GM13977 (cell line): ENCODE measurements at places on chromosomes 7 and 10.
A peak's percentile ranks its signal among the peaks of the same experiment; 100 is the strongest.

DNA sequence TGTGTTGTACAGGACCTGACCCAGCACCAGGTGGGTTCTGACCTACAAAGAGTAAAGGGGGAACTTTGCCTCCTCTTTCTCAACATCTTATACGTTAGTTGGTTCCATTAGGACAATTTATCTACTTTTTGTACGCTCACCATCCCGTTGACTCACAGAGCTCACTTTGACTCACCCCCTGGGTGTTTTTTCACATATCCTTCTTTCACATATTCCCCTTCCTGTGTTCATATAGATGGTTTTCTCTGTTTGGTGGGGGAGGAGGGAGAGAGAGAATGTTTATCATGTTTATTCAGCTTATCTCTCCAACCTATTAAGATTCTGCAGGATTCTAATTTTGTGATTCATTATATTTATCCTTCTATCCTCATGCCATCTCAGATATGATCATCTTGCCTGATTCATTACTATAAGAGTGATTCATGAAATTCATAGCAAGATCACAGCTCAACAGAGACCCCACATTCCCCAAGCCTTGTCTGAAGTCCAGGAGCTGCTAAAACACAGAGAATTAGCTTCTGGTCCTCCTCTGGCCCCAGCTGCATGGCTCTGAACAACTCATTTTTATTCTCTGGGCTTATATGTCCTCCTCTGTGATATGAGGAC is 37.2 kb downstream of the PRSS2 start:
- DNase-seq: no peak

DNA sequence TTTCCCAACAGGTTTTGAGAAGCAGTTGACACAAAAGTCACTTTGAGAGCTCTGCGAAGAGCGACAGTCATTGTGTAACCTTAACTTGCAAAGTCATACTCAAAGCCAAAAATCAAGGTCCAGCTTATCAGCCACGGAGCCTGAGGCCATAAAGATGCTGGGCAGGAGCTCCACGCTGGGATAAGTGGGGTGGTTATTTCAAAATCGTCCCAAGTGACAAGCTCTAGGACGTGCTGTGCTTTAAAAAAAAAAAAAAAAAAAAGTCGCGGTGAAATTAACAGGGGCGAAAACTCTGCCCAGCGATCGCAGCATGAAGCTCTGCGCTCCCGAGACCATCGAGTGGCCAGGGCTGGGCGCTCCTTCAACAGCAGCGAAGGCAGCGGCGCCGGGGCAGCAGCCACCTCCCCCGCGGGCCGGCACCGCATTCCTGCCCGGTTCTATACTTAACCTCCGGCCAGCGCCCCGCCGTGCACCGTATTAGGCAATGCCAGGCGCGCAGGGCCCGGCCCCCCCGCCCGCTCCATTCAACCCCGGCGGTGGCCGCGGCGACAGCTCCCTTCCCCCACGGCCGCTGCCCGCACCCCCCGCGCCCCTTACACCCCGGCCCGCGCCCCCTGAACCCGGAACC is 657 bp downstream of the HACD1 start:
- DNase-seq: peak; percentile 58

DNA sequence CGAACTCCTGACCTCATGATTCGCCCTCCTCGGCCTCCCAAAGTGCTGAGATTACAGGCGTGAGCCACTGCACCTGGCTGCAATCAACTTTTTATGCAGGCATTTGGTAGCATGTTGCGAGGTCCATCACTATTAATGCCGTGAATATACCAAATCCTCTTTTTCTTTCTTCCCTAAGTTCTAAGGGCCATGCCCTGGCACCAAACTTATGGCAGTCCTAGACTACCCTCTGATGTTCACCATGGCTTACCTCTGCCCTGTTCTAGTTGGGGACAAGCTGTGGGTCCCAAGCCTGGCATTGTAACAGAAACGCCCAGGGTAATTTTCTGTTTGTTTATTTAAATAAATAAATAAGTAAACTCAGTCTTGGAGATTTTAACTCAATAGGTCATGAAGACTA is 13.3 kb downstream of the PRSS2 start:
- no peak for DNase-seq

GRCh38 chr7:55326945-55327626 is 38.1 kb upstream of the LANCL2 start:
- no peak for DNase-seq

DNA sequence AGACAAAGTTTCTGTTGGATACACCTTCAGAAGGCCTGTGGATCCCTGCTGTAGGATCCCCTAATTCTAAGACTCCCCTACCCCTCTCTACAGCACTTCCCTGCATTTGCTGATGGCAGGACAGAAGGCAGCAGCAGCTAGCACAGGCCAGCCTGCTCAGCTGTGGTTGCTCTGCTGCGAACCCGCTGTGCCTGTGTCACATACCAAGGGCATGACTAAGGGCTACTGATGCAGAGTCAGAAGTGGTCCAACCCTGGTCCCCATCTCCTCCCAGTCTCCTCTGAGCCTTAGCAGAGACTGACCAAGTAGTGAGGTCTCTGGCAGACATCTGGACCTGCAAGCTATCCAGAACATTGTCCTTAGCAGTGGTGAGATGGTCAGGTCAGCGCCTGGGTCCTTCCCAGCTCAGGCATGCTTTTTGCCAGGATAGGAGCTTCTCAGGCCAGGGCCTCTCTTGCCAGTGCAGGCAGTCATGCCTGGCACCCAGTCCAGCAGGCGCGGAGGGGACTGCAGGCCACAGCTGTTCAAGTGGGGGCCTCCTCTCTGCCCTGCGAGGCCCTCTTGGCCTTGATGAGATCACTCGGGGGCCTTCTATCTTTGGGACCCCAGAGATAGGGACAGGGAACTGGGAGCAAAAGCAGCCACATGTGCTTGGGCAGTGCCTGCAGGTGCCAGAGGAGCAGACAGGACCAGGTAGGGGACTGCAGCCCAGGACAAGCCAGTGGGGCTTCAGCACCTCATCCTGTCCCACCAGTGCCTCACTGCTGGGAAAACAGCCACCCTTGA is 146.4 kb downstream of the ZNF248 start:
- no peak for DNase-seq

GRCh38 chr7:75611557-75612178 is 119.5 kb downstream of the SPDYE5 start:
- no peak for DNase-seq

GRCh38 chr7:157637216-157637949 is 300.6 kb downstream of the DNAJB6 start:
- no peak for DNase-seq

DNA sequence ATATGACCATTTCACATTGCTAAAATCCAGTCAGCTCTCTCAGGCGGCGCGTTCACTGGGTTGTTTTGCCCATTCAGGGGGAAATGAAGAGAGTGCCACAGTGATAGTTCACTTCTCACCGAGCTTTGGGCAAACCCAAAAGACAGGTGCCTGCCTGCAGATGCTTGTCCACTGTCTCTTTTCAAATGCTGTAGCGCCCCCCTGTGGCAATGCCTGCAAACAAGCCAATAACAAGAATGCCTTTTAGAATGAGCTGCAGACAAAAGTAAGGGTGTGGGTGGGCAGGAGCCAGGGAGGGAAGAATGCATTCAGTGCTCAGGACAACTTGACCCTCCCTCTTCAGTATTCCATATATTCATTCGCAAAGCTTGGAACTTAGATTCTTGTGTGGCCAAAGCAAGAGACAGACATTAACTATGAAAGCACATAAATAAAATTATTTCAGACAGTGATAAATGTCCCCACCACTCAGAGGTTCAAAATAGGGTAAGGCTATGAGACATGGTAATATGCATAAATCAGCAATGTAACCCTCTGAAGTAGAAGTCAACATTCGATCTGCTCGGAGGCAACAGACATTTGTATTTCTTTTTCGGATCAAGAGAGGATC is 86.9 kb downstream of the JAZF1 start:
- DNase-seq: peak; percentile 46

DNA sequence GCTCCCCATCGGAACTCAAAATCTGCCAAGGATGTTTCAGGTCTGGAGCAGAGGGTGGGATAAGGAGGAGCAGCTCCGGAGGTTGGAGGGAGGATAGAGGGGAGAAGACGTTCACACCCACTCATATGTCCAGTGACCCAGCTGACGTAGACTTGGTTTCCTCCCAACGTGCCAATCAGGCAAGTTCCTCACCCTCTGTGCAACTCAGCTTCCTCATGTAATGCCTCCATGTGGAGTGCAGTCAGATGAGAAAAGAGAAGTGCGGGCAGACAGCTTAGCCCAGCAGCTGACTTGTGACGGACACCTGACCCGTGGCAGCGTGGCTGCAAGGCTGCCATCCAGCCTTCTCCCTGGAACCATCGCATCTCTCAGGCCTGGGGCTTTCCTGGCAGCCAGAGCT is 86.8 kb downstream of the NPTX2 start:
- DNase-seq: no peak

GRCh38 chr7:36455646-36456045 is 66.0 kb downstream of the ANLN start:
- no peak for DNase-seq

DNA sequence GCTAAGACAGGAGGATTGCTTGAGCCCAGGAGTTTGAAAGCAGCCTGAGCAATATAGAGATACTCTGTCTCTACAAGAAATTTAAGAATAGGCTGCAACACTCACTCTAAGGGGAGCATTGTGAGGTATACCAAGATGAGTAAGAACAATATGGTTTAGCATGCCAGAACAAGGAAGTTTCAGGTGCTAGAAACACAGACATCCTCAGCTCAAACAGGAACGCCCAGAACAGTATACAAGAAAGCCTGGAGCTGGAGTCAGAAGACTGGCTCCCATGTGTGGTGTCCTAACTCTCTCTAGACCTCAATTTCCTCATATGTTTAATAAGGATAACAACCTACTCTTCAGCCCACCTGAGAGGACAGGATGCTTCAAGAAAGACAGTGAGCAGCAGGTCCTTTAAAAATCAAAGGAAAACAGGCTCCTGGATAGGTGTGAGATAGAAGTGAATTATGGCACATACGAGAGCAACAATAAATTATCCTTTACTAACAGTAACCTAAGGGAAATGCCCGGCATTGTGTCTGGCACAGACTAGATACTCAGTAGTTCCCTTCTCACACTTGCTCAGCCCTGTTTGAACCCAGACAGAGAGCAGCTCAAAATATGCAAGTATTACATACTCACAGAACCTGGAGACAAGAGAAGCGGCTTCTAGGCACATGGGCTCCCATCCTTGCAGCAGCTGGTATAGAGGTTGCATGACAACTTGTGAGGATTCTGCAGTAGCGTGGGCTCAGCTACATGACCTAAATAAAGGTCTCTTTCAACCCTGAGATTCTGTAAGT is 45.4 kb downstream of the KAT6B start:
- peak; percentile 50 for DNase-seq

- no peak for DNase-seq
These were observed 403.7 kb downstream of the GALNT17 start for GRCh38 chr7:71535616-71536015.

DNA sequence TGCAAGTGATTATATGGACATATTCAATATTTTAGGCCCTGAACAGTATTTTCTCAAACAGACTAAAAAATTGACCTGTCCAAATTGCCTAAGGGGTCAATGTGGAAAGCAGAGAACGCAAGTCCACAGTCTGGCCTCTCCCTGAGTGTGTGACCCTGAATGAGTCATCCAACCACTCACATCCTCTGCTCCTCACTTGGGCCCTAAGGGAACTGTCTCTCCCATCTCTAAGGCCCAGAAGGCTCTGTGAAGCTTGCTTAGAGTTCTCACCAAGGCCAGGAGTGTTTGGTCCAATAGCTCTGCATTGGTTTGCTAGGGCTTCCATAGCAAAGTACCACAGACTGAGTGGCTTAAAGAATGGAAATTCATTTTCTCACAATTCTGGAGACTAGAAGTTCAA is 155.1 kb downstream of the LSM5 start:
- no peak for DNase-seq

DNA sequence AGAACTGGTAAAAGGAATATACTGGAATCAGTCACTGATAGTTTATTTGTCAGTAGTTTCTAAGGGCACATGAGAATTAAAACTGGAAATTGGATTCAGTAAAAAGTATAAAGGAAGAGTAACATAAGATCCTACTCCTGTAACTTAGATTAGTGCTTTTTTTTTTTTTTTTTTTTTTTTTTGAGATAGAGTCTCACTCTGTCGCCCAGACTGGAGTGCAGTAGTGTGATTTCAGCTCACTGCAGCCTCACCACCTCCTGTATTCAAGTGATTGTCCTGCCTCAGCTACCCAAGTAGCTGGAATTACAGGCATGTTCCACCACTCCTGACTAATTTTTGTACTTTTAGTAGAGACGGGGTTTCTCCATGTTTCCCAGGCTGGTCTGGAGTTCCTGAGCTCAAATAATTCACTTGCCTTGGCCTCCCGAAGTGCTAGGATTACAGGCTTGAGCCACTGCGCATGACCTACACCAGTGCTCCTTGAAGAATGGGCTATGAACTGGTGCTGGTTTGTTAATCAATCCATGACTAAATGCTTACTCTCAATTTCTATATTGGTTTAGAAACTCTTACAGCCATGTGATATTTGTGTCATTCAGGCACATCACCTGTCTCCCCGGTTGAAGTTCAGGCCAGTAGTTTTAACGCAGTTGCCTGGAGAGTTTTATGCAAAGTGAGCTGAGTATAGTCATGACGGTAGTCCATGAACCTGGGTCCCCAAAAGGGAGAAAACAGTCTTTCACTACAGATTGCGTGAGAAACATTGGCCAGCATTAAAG is 65.0 kb downstream of the ZEB1 start:
- peak; percentile 53 for DNase-seq

DNA sequence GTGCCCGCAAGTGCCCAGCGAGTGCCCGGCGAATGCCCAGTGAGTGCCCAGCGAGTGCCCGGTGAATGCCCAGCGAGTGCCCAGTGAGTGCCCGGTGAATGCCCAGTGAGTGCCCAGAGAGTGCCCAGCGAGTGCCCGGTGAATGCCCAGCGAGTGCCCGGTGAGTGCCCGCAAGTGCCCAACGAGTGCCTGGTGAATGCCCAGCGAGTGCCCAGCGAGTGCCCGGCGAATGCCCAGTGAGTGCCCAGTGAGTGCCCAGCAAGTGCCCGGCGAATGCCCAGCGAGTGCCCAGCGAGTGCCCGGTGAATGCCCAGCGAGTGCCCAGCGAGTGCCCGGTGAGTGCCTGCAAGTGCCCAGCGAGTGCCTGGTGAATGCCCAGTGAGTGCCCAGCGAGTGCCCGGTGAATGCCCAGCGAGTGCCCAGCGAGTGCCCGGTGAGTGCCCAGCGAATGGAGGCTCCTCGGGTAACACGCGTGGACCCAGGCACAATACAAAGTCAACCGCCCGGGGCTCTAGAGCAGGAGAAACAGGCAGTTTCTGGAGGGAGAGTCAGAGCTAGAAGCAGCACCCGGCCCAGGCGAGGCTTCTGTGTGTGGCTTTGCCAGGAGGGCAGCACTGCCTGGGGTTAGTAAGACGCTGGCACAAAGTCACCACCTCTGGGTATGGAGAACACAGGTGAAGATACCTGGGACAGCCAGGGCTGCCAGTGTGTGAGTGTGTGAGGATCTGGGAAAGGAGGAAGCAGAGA is 38.2 kb upstream of the CFAP46 start:
- DNase-seq: no peak

DNA sequence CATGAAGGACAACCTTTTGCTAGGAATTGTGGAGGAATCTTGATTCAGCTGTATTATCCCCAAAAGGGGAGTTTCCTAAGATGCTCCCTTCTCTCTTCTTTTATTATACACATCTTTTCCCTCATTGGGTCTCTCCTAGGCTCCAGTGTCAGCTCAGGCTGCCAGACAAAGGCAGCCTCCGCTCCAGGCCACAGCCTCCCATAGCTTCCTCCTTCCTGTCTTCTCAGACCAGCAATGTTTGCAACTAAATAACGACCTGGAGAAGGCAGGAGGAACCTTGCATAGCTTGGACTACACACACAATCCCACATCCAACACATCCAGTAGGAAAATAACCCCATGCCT is 12.3 kb downstream of the SFXN3 start:
- DNase-seq: no peak
